HAP-1 (cell line): ENCODE measurements at places on chromosomes 6 and 20.

GRCh38 chr6:147510929-147511590 lies 2.6 kb downstream of the SAMD5 start:
- DNase-seq, result no peak

DNA sequence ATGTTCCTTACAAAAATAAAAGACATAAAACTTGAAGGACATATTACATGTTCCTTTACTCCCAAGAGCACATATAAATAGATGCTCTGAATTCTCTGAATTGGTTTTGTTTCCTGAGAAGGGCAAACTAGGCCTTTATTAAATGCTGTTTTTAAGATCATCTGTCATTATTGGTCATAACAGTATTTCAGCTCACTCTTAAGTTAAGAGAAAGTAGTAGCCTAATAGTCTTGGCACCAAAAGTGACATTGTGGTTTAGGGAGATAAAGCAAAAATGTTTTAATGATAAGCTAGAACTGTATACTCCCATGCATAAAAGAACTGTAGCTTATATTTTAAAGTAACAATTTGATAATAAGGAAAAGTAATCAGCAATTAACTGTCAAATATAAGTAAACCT lies 361.1 kb upstream of the PTCHD4 start:
- DNase-seq, result no peak

- DNase-seq, result no peak
These were observed 3.5 kb upstream of the MOXD1 start for GRCh38 chr6:132404736-132405135.

DNA sequence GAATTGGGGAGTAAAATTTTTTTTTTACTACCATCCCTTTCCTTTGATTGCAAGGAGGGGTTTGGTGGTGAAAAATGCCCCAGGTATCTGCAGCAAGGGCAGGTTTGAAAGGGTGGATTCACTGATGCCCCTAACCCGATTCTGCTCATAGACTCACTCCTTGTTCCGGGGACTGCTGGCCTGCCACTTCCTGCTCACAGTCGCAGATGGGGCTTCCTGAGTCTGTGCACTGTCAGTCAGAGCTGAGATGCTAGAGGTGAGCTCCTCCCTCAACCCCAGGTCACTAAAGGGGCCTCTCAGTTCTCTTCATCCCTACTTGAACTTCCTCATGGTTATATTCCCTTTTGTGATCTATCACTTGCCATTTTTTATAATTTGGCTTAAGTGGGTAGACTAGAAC lies 357.9 kb downstream of the FARS2 start:
- no peak for DNase-seq

DNA sequence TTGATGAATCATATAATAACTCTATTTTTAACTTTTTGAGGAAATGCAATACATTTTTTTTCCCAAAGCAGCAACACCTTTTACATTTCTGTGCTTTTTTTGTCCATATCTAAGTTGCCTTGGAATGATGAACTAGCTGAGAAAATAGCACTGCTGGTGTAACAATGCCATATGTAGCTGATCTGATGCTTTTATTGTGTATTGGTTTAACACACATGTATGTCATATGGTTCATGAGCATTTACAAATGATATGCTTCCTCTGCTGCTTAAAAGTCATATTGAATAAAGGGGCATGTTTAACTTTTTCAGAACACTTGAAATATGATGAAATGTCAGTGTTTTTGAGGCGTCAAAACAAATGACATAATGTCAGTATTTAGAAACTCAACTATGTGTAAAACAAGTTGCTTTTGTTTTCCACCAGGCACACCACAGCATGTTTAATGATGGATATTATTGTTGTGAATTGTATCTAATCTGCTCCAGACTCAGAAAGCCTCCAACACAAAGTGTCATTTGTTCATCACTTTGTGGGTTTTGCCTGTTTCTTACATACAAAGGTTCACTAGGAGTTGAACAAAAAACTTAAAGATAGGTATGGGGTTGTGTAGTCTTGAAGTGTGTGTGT lies 775.8 kb upstream of the FLRT3 start:
- DNase-seq, result no peak

GRCh38 chr6:90098627-90099026 lies 198.0 kb downstream of the BACH2 start:
- DNase-seq, result no peak

- peak; percentile 55 for DNase-seq
These were observed 646.5 kb upstream of the EPHA7 start for GRCh38 chr6:94065707-94066337.

DNA sequence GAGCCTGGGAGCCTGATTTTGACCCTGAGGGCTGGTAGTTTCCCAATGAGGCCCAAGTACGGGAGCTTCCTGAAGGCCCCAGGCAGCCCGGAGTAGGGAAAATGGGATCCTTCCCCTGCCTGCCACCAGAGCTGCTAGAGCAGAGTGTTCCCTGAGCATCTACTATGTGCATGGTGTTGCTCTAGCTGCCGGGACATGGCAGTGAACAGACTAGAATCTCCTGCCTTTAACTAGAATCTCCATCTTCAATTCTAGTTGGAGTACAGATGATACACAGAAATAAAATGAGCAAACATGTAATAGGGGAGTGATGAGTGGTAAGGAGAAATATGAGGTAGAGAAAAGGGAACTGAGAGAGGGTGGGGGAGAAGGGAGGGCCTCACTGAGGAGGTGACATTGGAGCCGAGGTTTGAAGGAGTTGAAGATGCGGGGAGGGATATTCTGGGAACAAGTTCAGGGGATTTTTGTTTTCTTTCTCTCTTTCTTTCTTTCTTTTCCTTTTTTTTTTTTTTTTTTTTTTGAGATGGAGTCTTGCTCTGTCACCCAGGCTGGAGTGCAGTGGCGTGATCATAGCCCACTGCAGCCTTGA lies 18.5 kb downstream of the VSTM2L start:
- DNase-seq, result no peak

DNA sequence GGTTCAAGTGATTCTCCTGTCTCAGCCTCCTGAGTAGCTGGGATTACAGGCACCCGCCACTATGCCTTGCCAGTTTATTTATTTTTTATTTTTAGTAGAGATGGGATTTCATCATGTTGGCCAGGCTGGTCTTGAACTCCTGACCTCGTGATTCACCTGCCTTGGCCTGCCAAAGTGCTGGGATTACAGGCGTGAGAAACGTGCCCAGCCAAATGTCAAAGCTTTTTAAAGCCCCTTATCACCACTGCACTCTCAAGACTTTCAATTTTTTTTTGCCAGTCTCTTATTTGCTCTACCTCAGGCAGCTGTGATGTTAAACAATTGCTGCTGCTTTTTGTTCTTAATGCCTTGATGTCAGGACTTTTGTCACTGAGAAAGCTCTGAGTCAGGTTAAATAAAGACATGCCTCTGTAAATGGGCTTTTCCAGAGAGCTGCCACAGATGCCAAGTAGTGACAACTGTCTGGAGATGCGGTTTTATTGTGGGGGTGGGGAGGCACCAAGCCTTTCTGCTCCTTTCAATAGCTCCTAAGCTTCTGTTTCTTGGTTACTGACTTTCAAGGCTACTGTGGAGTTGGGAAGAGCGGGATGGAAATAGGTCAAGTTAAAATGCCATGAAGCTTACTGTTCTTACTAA lies 29.2 kb downstream of the RSPH3 start:
- no peak for DNase-seq
